GDM1 (cell line): ENCODE measurements at places on chromosomes 12 and 14.

DNA sequence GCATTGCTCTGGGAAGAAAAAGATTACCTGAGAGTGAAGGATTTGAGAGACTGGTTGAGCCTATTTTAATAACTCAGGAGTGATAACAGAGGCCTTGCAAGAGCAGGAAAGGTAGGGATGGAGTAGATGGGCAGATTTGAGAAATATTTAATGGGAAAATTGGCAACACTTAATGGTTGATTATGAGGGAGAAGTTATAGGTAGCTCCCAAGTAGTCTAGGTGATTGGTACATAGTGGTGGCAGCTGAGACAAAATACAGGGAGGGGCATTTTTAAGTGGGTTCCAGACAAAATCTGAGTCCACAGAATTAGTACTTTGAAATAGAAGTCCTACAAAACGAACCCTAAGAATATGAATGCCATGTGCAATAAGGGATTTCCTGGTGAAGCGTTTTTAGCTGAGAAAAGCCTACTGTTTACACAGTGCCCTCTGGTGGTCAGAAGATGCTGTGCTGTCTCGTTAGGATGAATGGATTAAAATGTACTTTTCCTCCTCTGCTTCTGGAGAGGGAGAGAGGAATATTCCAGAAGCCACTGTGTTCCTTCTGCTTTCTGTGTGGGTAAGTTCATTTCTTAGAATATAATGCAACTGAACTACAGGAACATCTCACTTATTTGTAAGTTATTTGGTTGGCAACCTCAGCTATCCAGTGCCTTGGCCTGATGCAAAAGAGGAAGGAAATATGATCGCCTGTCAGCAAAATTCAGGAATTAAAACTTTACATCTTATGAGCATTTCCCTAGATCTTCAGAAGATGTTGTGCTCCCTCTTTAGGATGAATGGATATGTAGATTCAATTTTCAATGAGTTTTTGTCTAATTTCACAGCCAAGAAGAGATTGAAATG is 6.5 kb downstream of the ZBTB1 start:
- peak; percentile 53 for DNase-seq

GRCh38 chr14:64734990-64735389 is 30.8 kb downstream of the PLEKHG3 start:
- no peak for DNase-seq

- no peak for DNase-seq
Measured at GRCh38 chr12:121159467-121160307, 27.0 kb downstream of the P2RX7 start.

GRCh38 chr12:128603573-128604115 is 220.1 kb downstream of the SLC15A4 start:
- DNase-seq: no peak

DNA sequence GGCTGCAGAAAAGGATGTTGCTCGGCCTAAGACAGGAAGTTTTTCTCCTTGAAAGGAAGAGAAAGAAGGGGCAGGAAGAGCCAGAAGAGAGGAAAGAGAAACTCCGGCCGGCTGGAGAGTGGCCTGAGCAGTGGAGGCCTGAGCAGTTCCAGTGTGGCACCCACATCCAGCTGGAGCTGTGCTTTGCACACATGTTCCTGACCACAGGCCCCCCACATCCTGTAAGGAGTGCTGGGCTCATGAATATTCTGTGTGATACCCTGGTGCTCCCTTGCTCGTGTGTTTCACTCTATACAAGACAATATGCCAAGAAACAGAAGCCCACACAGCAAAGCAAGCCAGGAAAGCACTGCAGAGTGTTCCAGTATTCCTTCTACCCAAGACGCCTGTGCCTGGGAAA is 27.1 kb downstream of the POLE start:
- DNase-seq: no peak

- DNase-seq: no peak
Measured at GRCh38 chr12:10851243-10851858, 2.1 kb upstream of the PRR4 start.

- DNase-seq: no peak
Measured at GRCh38 chr12:105337391-105337790, 6.9 kb downstream of the C12orf75 start.

- DNase-seq: no peak
Measured at GRCh38 chr14:53044486-53044885, 93.6 kb upstream of the FERMT2 start.

- no peak for DNase-seq
Measured at GRCh38 chr14:29486132-29486531, 441.5 kb downstream of the PRKD1 start.

DNA sequence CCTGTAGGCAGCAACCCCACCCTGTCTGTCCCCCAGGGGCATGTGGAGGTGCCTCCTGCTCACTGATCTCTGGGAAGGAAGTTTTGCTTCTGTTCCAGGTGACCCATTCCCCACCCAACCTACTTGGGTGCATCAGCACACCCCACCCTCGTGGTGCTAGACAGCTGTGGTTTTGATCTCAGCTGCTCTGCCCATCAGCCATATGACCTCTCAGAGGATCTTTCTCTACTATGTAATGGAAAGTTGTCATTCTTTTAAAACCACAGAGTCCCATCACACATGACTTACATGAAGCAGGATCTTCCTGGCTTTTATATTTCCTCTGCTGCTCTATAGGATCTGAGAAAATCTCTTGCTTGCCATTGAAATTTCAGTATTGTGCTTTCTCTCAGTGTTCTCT is 13.5 kb upstream of the KRT82 start:
- DNase-seq: no peak

DNA sequence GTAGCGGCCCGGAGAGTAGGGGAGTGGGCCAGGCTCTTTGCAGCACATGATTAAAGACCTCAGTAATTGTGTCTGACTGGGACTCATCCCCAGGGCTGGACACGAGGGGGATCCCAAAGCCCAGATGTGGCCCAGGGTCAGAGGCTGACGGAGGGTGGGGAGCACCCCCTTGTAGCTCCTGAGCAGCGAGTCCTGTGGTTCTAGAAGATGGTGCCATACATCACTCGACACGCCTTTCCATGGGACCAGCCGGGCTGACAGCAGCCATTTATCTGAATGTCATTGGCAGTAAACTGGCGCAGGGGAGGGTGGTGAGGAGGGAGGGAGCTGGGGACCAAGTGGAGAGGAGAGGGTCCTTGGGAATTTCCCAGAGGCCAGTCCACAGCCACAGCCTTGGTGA is 65.1 kb upstream of the FAM222A start:
- no peak for DNase-seq

DNA sequence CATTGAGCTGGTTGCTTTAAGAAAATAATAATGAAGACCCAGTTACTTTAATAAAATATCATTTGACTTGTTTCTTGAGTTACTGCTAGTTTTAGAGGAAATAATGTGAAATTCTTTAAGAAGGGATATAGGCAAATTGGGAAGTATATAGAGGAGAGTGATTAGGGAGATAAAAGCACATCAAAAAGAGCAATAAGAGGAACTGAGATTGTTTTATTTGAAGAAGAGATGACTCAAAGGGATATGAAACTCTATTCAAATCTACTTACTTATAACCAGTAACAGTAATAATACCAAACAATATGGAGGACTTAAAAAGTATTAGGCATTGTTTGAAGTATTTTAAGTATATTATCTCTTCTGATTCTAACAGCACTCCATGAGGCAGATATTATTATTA is 37.1 kb downstream of the LRRK2 start:
- DNase-seq: no peak

DNA sequence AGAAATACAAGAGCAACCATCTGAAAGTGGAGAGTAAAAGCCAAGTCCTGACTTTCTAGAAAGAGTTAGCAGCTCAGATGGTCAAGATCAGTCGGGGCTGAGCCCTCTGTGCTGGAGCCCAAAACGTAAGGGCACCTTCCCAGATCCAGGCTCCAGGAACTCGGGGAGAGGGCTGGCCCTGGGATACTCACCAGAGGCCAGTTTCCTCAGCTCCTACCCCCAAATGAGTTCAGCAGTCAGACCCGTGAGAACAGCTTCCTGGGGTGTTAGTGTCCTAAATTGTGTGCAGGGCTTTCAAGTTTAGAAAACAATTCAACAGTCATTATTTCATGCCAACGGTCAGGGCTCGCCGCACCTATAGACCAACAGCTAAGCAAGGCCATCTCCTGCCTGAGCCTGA is 147.6 kb upstream of the FKBP4 start:
- no peak for DNase-seq

DNA sequence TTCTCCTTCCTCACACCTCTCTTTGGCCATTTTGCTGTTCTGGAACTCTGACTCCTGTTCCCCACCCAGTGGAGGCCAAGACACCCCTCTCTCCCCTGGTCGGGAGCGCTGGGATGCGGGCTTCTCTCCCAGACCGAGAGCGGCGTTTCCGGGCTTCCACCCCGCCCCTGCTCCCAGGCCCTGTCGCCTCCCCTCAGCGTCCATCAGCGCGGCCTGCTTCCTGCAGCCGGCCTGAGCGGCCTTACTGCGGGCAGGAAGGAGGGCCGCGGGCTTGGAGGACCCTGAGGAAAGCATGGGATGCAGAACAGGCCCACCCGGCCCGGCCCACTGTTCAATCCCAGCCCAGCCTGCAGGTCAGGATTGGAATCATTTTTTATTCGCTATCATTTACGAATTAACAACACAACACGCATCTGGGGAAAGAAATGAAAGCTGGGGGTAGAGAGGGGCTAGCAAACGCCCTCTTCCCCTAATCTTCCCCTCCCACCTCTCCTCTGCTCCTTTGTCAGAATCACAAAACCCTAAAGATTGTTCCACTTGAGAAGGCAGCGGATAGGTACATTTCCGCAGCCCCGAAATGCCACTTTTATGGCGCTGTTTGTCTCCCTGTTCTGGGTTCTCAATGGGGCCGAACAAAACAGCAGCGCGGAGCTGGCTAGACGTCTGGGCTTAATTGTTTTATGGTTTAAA is 3.8 kb upstream of the HOXC8 start:
- DNase-seq: no peak

- DNase-seq: no peak
Measured at GRCh38 chr14:52031781-52032180, 37.1 kb downstream of the NID2 start.

DNA sequence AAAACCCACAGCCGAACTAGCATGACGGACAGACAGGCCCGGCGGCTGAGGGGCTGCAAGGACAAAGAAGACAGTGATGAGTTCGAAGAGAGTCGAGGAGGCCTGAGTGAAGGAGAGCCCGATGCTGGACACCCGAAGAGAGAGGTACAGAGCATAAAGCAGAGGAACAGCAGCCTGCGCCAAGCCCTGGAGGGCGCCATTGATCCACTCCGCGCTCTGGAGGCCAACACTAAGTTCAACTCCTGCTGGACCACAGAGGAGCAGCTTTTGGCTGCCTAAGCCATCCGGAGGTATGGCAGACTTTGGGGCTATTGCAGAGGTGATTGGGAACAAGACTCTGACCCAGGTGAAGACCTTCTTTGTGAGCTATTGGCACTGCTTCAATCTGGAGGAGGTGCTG is 7.8 kb upstream of the PLXNC1 start:
- DNase-seq: peak; percentile 21

DNA sequence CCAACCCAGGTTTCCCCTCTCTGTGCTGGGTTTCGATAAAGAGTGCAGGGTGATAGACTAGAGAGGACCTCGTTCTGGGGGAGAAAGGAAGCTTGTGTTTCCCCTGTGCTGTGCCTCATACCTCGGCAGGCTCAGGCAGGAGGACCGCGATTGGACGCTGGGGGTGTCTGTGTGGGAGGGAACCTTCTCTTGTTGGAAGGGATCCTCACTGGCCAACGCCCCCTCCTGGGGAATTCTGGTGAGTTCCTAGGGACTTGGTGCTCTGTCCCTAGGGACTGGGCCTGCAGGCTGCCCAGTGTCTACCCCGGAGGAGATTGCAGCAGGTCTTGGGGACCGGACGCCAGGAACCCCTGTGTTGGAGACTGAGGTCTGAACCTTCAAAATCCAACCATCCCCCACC is 157.4 kb upstream of the PRMT8 start:
- no peak for DNase-seq

DNA sequence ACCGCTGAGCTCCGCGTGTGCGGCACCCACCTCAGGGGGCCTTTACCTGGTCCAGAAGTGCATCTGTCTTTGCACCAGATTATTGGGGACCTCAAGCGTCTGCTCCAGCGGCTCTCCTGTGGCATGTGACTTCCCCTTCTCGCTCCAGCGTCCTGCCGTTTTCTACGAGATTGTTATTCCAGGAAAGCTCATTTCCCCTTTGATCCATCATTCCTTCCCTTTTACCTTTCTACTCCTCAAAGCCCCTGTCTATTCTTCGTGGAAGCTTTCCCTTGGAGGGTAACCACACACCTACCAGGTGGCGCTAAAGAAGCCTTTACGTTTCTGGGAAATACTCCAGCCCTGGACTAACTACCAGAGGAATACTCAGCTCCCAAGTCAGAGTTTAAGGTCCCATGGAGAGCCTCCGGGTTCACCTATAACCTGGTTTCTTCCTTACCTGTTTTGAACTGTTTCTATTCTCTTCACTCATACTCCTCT is 1.5 kb downstream of the FKBP4 start:
- DNase-seq: no peak

- DNase-seq: no peak
Measured at GRCh38 chr12:52381206-52381605, 4.2 kb downstream of the KRT84 start.

DNA sequence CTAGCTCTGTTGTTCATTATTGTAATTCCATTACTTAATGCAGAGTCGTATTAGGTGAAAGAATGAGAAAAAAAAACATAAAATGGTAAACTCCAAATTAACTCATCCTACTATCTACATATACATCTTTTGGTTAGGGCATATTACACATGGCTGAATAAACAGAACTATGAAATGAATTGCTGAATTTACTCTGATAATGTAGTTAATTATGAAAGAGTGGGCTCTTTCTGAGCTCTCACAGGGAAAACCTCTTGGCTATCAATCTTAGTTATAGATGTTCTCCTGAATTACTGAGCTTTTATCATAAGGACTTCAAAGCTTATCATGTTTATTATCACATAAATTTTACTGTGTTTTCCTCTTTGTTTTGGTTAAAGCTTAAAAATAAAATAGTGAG is 798.5 kb upstream of the MDGA2 start:
- DNase-seq: no peak

GRCh38 chr12:31629756-31630732 is 29.4 kb upstream of the ETFBKMT start:
- no peak for DNase-seq

- peak; percentile 12 for DNase-seq
Measured at GRCh38 chr12:121773011-121773777, 20.3 kb downstream of the RHOF start.

GRCh38 chr12:22163594-22163993 is 117.6 kb downstream of the CMAS start:
- DNase-seq: no peak

GRCh38 chr14:83975435-83975834 is 1554.5 kb upstream of the FLRT2 start:
- DNase-seq: no peak

DNA sequence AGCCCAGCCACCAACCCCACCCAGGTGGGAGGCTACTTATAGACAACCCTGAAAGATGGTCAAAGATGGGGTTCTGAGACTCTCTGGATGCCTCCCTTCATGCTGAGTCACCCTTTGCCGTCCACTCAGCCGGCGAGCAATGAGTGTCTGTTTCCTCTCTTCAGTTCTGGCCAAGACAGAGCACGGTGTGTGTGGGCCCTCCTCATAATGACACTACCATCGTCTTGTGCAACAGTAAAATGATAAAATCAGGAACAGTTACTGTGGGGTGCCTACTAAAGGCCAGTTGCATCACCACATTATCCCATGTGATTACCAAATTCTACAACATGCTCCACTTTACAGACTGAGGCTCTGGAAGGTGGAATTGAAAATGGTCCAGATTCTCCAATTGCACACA is 7.0 kb upstream of the BDKRB1 start:
- no peak for DNase-seq

- no peak for DNase-seq
Measured at GRCh38 chr12:76952995-76953394, 74.2 kb upstream of the CSRP2 start.
